Fibroblast of mammary gland (primary cell): ENCODE measurements at places on chromosomes 6 and 20.
A peak's percentile ranks its signal among the peaks of the same experiment; 100 is the strongest.

DNA sequence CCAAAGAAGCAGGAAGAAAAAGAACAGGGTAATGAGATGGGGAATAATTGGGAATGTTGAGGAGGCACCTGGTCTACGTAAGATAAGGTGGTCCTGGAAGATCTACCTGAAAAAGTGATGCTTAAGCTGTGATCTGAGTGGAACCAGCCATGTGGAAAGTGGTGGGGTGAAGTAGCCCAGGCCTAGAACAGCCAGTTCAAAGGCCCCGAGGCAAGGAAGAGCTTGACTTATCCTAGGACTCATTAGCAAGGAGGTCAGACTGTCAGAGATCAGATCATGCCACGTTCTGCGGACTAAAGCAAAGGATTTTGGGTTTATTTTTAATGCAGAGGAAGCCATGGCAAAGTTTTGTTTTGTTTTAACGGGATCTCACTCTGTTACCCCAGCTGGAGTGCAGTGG lies 5.1 kb downstream of the SYCP2L start:
- DNase-seq, result no peak

- DNase-seq, result no peak
Measured at GRCh38 chr6:47132724-47133123, 90.6 kb upstream of the ADGRF1 start.

GRCh38 chr6:104431096-104431495 lies 428.6 kb downstream of the HACE1 start:
- DNase-seq, result no peak

- peak; percentile 89 for DNase-seq
Measured at GRCh38 chr6:26594730-26595632, 1.8 kb upstream of the ABT1 start.

DNA sequence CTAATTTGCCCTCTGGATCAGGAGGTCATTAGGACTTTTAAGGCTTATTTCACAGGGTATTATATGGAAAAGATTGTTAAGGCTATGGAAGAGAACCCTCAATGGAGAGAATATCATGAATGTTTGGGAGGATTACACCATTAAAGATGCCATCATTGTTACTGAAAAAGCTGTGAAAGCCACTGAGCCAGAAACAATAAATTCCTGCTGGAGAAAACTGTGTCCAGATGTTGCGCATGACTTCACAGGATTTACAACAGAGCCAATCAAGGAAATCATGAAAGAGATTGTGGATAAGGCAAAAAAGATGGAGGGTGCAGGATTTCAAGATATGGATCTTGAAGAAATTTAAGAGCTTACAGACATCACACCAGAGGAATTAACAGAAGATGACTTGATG lies 798.3 kb upstream of the SLC35B3 start:
- no peak for DNase-seq

- DNase-seq, result peak; percentile 77
Measured at GRCh38 chr6:52286798-52287432, 2.4 kb upstream of the MCM3 start.

- DNase-seq, result no peak
Measured at GRCh38 chr20:40920291-40920690, 108.3 kb upstream of the TOP1 start.

GRCh38 chr6:122567034-122567433 lies 43.2 kb upstream of the PKIB start:
- no peak for DNase-seq

- DNase-seq, result no peak
Measured at GRCh38 chr6:138159246-138159645, 2.5 kb upstream of the ARFGEF3 start.

GRCh38 chr6:27146706-27147505 lies 100.6 kb upstream of the PRSS16 start:
- DNase-seq, result peak; percentile 100

DNA sequence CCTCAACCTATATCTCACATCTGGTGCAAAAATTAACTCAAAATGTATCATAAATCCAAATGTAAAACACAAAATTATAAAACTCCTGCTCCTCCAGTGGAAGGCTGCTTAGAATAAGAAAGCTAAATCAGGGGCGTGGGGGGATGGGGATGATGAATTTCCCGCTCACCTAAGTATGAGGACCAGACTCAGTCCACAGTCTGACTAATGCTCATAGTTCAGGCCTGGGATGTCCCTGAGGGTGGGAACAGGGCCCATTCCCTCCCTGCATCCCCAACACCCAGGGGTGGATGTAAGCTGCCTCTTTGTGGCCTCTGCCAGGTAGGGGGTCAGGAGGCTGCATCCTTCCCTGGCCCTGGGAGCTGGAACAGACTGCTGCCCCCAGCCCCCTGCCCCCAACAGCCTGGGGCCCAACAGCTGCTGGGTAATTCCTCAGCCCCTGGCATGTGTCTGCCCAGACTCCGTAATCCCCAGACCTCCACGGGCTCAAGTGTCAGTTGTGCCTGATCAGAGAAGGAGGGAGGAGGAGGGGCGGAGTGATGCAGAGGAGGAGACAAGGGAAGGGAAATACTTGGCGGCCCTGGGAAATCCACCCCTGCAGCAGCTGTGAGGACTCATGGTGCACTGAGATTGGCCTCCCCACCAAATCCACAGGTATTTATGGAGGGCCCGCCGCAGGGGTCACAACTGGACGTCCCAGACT lies 224.5 kb downstream of the PREX1 start:
- DNase-seq, result no peak

- DNase-seq, result no peak
Measured at GRCh38 chr6:41584668-41585205, 38.6 kb downstream of the FOXP4 start.

DNA sequence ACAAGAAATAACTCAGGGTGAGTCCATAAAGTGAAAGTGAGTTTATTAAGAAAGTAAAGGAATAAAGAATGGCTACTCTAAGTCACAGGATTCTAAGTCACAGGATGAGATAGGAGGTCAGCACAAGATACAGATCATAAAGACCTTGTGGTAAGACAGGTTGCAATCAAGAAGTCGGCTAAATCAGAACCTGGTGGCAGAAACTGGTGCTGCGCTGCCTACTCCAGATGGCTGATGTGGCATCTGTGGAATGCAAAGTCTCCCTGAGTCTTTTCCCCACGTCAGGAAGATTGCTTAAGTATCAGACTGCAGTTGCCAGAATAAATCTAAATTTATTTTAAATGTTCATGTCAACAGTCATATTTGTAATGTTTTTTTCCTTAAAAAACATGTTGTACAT lies 10.7 kb upstream of the KCNK15 start:
- peak; percentile 50 for DNase-seq

GRCh38 chr20:21665687-21666446 lies 39.6 kb upstream of the PAX1 start:
- DNase-seq, result no peak

DNA sequence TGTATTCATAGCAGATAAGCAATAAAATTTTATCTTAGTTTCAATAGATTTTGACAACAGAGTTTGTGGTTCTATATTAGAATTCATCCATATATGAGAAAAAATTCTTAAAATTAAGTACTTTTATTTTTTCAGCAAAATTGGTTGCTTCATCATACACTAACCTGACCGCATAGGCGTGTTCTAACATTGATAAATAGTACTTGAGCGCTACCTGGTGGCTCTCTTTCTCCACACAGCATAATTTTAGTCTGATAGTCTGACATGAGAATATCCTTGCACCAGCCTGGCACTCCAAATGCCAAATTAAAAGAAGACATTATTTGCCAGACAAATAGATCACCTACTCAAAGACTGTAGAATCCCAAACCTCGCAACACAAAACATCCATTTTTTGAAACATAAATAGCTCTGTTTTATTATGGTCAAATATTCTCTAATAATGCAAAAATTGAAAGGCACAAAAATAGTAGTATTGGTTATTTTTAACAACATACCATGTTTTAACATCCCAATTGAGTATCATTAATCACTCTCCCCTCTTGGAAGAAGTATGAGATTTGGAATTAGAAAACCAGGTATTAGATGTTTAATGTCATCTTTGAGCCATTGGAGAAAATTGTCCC lies 33.0 kb upstream of the FILIP1 start:
- DNase-seq, result peak; percentile 79

GRCh38 chr6:169529931-169530751 lies 171.7 kb downstream of the WDR27 start:
- DNase-seq, result peak; percentile 92

DNA sequence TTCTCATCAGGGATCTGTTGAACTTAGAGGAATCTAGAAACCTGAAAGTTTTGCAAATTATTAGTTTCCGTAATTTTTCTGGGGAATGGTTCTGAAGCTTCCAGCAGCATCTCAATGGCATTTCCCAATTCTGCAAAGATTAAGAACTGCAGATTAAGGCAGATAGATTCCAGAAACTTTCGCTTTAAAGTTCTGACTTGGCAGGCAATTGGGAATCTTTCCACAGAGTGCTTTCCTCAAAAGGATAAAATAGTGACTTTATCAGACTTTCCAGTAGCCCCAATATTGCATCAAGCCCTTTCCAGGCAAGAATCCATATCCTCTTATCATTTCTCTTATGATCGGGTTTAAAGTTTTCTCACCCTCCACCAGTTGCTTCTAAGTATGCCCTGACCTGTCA lies 261.1 kb downstream of the FNDC1 start:
- no peak for DNase-seq

GRCh38 chr20:44409132-44409600 lies 53.7 kb downstream of the HNF4A start:
- DNase-seq, result peak; percentile 84
